ENCODE measurements at places on chromosomes 4 and X.
A peak's percentile ranks its signal among the peaks of the same experiment; 100 is the strongest.

GRCh38 chr4:110002326-110002725, 89.6 kb downstream of the EGF start:
- DNase-seq, result no peak

- no peak for DNase-seq
Measured at GRCh38 chrX:30301208-30301607, 8.0 kb downstream of the NR0B1 start.

DNA sequence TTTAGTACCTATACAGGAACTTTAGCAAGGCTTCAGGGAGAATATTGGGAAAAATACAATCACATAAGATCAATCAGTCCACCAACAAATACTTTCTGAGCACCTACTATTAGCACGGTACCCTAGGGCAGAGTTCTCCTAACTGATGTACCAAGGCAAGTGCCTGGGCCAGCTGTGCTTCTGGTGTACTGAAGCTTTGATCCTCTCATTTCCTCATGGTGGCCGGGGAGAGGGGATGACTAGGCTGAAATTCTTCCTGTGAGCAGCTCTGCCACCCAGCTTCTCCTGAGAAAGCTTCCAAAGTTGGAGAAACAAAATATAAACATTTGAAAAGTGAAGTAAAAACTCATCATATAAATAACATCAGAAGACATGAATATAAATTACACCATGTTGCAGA, 49.3 kb upstream of the ATOH1 start:
- no peak for DNase-seq

DNA sequence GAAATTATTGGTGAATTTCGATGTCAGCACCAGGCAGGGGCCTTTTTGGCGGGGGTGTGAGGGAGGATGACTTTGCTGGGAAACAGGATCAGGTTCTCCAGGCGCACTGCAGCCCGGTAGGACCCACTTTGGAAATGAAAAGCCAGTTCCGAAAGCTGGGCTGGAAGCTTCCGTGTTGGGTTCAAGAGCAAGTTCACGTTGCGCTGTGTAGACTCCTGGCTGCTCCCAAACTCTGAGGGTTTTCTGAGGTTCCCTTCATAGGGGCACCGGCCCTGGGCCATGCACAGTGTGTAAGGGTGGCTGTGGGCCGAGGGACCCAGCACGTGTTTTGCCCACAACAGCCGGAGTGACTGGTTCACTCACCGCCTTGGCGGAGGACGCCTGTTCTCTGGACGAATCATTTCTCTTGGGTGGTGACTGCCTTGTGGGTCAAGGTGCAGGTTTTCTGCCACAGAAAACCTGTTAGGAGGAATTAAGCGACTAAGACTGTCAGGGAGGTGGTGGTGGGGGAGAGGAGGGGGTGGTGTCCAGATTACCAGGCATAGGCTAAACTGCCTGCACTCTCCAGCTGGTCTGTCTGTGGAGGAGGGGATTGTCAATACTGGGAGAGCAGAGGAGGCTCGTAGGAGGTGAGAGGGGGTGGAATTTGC, 8.0 kb downstream of the SHOX start:
- DNase-seq, result no peak

DNA sequence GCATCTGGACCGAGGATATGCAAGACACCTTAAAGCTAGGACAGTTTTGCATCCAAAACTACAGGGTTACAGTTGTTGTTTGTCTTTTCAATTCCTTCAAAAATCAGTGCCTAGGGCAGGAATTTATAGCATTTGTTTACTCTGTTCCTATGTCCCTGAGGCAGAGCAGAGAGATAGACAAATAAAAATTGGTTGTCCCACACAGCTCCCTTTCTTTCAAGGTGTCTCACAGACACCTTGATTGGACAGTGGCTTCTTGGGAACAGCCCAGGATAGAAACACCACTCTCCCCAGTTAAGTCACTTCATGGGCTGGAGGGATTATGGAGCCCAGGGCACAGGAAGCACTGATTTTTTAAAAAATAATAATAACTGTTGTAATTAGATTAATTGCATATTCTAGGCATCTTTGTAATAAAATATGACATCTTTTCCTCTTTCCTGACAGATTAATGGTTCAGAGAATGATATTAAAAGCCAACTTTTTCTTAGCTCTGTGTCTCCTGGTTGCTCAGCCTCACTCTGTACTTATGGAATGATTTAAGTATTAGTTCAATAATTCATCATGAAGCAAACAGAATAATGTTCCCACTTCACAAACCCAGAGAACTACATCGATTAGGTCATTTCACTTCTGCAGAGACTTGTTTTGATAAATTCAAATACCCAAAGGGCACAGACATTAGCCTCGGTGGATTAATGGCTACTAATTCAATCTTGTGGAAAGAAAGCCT, 8.2 kb downstream of the MAGEB17 start:
- no peak for DNase-seq

DNA sequence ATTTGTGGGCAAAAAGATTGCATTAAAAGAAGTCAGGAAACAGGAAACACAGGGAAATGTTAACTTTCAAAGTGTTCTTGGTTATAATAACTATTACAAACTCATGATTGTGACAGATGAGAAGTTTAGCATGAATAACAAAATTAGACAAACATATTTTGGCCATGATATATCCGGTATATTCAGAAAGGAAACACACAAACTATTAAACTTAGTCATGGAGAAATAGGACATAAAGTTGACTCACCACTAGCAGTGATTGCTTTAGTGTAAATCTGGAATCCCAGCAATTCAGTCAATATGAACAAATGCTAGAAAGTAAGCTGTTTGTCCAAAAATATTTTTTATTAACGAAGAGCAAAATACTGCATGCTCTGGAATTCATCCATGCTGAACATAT, 1299.9 kb downstream of the C4orf33 start:
- peak; percentile 8 for DNase-seq

DNA sequence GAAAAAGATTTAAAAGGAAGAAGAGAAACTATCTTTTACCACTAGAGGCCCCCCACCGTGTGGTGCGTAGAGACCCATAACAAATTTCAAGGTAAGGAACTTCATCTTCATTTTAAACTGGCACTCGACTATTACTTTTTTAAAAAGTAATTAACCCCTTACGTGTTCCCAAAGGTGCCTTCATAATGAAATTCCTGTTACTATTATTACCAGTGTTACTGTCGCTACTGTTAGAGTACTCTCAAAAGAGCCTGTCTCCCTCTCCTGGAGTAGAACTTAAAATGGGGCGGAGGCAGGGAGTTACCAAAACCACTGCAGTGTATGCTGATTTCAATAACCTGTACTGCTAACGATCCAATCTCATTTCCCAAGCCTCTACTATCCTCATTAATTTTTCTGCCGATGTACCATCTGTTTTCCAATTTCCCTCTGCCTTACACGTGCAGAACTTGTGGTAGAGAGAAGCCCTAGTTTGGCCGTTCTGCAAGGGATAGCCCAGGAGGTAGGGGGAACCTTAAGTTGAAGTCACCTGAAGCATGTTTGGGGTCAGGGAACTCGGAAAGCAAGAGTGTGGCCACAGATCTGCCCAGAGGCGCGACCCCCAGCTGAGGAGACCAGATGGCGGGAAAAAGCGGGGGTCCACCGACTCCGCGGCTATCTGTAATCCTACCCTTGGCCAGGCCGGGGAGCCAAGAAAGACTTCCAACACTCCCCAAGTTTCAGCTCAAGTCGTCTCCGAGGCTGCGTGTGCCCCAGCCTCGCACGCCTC, 720 bp upstream of the STK26 start:
- no peak for DNase-seq

GRCh38 chr4:40747207-40747835, 2.4 kb upstream of the NSUN7 start:
- DNase-seq, result no peak

DNA sequence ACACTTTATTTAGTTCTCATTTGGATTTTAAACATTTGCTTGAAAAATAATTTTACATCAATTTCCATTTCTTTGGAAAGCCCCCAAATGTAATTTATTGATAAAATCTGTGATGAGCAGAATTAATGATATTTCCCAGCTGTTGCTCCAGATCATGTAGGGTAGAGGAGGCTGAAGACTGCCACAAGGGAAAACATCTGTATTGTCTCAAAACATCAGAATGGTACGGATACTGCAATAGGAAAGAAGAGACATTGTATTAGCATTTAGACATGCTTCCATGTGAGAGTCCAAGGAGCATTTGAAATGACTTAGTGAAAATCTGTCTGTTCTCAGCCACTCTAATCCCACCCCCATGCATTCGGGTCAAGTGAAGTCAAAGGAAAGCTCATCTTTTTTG, 14.4 kb downstream of the ADH1A start:
- DNase-seq, result no peak

DNA sequence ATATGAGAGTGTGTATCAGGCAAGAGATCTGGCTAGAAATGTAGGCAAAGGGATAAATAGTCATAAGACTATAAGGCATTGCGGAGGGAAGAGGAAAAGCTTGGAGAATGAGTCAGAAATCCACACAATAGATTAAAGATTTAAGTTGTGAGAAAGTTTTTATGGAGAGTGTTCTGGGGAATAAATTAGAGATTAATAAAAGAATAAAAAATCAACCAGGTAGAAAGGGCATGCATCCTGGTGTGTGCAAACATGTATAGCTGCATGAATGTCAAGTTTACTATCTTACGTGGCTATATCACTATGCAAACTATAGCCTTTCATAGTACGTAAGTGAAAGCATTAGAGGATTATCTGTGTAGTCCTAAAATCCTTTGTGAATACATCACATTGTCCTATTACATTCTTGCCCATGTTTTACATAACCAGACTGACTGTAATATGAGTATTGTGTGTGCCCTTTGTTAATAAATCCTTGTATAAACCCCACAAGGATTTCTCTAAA, 36.9 kb downstream of the SNCA start:
- DNase-seq, result no peak

GRCh38 chrX:20139966-20140365, 1.7 kb downstream of the EIF1AX start:
- DNase-seq, result no peak

- DNase-seq, result no peak
Measured at GRCh38 chr4:6676722-6677558, 16.7 kb upstream of the S100P start.

DNA sequence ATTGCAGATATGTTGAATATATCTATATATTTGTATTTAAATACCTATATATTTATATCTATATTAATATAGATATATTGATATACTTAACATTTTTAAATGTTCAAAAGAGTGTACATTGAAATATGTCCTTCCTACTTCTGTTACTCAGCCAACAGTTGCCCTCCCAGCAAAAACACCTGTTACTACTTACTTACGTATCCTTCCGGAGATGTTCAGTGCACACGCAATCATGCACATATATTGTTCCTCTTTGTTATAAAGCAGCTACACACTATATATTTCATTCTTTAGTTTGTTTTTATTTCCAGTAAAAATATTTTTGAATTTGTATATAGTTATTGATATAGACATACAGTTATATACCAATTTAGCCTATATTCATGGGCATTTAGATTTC, 142.3 kb downstream of the ARHGAP24 start:
- DNase-seq, result no peak

- DNase-seq, result no peak
Measured at GRCh38 chrX:36087366-36087765, 167.8 kb downstream of the CFAP47 start.

DNA sequence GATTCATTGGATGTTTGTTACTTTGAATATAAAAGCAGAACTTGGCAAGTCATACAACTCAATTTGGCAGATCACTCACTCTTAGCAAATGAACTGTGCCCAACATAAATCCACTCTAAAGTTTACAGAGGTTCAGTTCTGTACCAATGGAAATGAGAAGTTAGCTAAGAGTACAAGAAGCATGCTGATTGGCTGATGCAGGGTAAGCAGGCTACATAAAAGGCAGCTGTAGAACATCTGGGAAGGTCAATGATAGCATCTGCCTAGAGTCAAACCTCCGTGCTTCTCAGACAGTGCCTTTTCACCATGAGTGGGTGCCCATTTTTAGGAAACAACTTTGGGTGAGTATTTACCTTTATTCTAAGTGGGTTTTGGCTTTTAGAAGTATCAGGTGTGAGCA, at the start of gene TDO2:
TDO2 (plus strand) TSS at position 244 of the 400 bp plus-strand sequence; CDS start at position 307, 63 bp downstream.
- no peak for DNase-seq

DNA sequence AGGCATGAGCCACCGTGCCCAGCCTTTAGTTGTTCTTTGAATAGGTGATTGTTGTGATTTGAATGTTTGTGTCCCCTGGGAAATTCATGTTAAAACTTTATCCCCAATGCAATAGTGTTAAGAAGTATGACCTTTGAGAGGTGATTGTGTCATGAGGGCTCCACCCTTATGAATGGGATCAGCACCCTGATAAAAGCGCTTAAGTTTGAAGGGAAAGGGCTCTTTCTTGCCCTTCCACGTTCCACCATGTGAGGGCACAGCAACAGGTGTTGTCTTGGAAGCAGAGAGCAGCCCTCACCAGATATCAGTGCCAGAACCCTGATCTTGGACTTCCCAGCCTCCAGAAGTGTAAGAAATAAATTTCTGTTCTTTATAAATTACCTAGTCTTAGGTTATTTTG, 33.7 kb upstream of the RP2 start:
- DNase-seq, result no peak

DNA sequence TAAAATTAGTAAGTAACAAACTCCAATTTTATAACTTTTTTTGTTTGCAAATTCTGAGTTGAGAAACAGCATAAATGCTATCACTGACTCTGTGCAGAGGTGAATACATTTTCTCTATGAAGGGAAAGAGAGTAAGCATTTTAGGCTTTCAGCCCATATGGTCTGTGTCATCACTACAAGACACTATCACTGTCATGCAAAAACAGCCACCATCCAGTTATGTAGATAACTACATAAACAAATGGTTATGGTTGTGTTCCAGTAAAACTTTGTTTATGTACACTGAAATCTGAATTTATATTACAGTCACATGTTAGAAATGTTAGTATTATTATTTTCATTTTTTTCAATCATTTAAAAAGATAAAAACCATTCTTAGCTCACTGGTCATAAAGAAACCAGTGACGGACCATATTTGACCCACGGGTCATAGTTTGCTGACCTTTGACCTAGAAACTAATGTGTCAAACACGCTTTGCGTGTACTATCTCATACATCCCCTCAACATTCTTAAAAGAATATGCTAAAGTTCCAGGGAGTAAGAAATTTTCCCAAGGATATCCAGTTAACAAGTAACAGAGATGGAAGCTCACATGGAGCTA, 29.1 kb downstream of the RASGEF1B start:
- DNase-seq, result no peak

GRCh38 chr4:7361280-7361895, 73.3 kb downstream of the PSAPL1 start:
- DNase-seq, result no peak

DNA sequence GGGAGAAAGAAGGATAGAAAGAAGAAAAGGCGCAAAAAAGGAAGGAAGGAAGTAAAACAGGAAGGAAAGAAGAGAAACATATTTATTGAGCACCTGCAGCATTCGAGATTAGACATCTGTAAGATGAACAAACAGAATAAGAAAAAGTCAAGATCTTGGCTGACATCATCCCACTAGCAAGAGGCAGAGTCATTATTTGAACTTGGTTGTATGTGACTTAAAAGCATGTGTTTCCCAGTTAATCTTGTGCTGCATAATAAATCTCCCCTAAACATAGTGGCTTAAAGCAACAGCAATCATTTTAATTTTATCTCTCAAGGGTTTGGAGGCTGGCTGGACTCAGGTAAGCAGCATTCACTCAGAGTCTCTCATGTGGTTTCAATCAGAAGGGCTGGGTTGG, 38.5 kb upstream of the COX7B2 start:
- no peak for DNase-seq

All from SW 1271 (cell line).